ENCODE measurements at places on chromosomes 5 and 9. TPM values are rescaled to one million over a fixed set of nuclear protein-coding genes. Genes with fewer than 3 reads are reported as not detected.

Gene CHSY3
- total RNA-seq = 105 TPM

Gene TMC1
- total RNA-seq = 0.96 TPM

Gene IL4
- total RNA-seq = not detected

Gene FIBCD1
- 1.9 TPM for total RNA-seq

Gene SLC6A18
- total RNA-seq = not detected

Gene PFN3
- total RNA-seq = not detected

Gene MRPS2
- total RNA-seq = 18.8 TPM

Gene FOXD4
- 3.4 TPM for total RNA-seq

Gene NR2F1-AS1
- 44.1 TPM for total RNA-seq

Gene PLCXD3
- total RNA-seq = 5.3 TPM
